CD4-positive, alpha-beta memory T cell (primary cell): ENCODE measurements at places on chromosomes 1 and 21.

DNA sequence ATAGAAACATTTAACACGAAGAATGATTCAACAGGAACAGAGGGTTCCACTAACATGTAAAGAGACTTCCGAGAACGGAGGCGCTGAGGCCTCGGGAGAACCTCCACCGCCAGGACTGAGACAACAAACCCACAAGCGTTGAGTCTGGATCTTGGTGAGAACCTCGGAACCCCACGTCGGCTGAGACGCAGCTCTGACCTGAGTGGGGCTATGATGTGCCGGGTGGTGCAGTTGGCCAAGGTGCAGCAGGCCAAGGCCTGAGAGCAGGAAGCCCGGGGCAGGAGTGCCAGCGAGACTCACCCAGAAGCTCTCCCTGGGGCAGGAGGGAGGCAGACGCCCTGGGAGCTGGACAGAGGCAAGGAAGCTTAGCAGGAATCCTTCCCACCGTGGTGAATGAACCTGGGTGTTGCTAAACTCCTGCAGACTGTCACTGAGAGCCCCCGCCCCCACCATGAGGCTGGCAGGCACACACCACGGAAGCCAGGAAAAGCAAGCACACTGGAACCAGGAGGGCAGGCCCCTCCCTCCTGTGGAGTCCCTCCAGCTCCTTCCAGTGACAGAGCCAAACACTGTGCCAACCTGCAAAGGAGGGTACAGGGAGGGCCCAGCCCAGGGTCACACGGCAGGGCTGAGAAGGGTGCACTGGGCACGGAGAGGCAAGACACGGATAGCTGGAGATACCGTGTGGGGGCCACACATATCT, 34.8 kb downstream of the WDR4 start:
- no peak for DNase-seq

- DNase-seq: no peak
Observed at GRCh38 chr1:206633708-206634121, 1.6 kb upstream of the DYRK3 start.

DNA sequence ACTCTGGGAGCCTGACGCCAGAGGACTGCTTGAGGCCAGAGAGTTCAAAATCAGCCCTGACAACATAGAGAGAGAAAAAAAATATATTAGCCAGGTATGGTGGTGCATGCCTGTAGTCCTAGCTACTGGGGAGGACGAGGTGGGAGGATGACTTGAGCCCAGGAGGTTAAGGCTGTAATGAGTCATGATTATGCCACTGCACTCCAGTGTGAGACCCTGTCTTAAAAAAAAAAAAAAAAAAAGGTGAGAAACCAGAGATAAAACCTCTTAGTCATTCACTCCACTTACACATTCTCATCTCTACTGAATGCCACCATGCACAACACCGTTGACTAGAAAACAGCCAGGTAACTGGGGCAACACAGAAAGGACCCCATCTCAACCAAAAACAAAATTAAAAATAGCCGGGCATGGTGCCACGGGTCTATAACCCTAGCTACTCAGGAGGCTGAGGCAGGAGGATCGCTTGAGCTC, 178.1 kb downstream of the SLC45A1 start:
- no peak for DNase-seq

- DNase-seq: no peak
Observed at GRCh38 chr1:54229281-54229891, 29.4 kb downstream of the MRPL37 start.

GRCh38 chr21:41139275-41139674, 28.7 kb upstream of the BACE2 start:
- no peak for DNase-seq

GRCh38 chr1:201409440-201409839, 10.3 kb upstream of the LAD1 start:
- DNase-seq: no peak

DNA sequence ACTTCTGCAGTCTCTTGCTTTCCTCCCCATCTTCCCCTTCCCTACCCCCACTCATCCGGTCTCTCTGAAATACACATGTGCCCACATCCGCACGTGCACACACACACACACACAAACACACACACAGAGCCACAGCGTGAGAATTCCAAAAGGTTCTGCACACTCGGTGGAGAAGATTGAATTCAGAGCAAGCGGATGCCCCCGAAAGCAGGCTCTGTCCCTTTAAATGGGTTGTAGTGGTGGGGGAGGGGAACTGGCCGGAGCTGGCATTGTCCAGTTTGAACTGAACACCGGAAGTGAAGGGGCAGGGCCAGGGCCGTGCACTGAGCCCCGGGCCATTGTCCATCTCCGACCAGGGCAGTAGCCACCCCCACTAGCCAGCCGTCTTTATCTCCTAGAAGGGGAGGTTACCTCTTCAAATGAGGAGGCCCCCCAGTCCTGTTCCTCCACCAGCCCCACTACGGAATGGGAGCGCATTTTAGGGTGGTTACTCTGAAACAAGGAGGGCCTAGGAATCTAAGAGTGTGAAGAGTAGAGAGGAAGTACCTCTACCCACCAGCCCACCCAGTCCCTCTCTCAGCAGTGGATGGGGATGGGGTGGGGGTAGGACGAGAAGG, 1.3 kb upstream of the LIN28A start:
- DNase-seq: no peak

DNA sequence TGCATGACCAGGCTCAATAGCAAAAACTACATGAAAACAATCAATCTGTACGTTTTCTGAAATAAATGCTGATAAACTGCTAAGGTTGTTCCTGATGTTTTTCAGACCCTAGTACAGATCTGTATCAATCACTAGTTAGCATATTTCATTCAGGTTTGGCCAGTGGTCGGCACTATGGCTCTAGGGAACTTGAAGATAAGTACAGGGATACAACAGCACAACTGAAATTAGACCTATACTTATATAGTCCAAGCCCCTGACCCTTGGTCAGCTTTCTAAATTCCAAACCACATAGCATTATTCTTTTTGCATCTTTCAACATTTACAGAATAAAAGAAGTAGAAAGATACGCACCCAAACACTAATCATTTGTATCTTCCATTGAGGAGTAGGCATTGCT, 142.7 kb downstream of the PLPPR4 start:
- DNase-seq: no peak

- no peak for DNase-seq
Observed at GRCh38 chr1:199218533-199218932, 579.7 kb downstream of the PTPRC start.

DNA sequence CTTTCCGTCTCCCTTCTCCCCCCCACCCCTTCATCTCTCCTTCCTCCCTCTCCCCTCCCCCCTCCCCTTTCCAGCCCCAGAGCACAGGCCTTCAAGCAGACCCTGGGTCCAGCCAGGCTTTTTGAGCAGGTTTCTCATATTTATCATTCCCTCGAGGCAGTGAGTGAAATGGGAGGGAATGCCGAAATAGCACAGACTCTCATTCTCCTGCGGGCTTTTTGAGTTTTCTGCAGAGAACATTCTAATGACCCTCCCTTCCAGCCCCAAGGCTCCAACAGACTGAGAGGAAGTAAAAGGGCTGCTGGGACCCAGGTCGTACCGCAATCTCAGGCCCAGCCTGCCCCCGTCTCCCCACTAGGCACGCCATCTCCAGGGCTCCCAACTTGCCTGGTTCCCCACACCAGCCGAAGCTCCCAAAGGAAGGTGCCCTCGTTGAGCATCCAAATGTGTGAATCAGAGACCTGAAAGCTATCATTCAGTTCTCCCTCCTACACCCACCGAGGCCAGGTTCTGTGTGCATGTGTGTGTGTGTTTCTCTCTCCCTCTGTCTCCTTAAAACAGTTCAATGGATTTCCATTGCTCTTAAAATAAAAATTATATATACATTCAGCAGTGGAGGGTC, 22.3 kb downstream of the ACTA1 start:
- no peak for DNase-seq

DNA sequence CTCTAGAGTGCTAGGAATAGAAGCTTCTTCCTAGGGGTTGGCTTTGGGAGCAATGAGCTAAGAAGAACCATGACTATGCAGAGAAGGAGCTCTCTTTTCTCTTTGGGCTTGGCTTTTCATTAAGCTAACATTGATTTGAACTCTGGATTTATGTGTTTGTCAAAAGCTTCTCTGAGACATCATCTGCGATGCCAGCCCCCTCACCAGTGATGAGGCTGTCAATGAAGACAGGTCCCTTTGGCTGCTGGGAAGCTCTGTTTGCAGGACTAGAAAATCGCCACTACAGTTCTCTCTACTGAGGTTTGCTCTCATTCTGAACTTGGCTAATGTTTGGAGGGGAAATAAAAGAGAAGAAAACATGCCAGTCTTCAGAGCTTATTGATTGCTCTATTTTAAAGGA, 185.0 kb downstream of the PCP4 start:
- no peak for DNase-seq

DNA sequence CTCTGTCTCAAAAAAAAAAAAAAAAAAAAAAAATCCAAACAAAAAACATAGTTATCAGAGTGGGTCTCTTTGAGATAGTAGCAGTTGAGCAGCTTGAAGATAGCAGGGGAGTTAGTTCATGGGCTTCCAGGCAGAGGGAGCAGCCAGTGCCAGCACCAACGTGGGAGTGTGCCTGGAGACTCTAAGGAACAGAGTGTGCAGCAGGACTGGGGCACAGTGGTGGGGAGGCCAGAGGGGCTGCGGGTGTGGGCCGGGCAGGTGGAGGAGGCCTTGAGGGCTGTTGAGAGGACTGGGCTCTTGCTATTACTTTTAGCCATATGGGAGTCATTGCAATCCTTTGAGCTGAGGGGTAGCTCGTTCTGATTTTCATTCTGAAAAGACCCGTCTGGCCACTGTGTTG, 63.8 kb downstream of the RYR2 start:
- no peak for DNase-seq

- DNase-seq: no peak
Observed at GRCh38 chr1:208100906-208101305, 143.3 kb downstream of the PLXNA2 start.

- no peak for DNase-seq
Observed at GRCh38 chr1:97461782-97462181, 459.1 kb downstream of the DPYD start.

DNA sequence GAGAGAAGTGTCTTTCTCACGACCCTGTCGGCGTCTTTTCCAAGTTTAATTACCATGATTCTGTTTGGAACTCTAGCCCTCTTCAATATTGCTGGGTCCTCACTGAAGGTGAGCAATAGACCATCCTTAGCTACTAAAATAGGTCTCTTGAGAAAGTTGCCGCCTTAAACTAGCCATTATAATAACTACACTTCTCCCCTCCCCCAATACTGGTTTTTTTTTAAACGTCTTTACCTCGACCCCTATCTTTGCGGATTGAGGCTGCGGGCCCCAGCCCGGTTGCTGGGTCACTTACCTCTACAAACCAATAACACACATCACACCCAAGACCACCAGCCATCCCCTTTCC, 672 bp downstream of the ENSA start:
- DNase-seq: no peak

- no peak for DNase-seq
Observed at GRCh38 chr1:228410015-228410414, 3.4 kb upstream of the TRIM11 start.

- DNase-seq: no peak
Observed at GRCh38 chr1:27394925-27395324, 2.5 kb downstream of the GPR3 start.

DNA sequence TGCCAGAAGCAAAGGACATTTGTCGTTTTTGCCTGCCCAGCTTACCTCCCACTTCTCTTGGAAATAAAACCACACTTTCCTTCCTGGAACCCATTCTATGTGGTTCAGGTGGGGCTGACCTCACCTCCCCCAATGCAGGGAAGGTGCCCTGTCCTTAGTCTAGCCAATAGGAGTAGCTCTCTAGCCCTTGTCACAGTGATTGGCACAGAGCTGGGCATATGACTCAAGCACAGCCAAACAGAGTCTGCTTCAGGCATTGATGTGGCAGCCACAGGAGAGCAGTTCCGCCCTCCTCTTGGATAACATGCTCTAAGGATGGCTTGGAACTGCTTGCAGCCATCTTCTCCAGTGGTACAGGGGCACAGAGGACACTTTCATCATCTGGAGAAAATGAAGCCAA, 134.0 kb downstream of the LRIG2 start:
- no peak for DNase-seq

DNA sequence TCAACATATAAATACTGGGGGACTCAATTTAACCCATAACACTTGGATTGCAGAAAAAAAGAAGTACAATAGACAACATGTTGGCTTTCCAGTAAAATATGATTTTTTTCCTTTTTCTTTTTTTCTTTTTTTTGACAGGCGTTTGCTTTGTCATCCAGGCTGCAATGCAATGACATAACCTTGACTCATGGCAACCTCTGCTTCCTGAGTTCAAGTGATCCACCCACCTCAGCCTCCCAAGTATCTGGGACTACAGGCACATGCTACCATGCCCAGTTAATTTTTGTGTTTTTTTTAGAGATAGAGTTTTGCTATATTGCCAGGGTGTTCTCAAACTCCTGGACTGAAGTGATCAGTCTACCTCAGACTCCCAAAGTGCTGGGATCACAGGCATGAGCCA, 1512.0 kb upstream of the PRMT6 start:
- DNase-seq: no peak

DNA sequence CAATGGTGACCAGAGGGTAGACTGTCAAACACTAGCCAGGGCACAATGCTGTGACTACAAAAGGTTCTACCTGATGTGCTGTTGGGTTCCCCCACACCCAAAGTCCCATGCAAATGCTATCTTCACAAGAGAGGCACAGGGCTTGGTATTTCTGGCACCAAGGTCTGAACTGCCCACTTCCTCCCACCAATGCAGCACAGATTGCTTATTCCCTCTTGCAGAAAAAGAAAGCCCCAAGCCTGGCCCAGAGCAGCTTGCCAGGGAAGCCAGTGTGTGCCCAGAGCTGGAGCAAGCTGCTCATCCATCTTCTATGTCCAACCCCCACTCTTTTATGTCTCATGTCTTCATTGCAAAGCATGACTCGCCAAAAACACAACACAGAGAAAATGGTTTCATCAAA, 149.4 kb upstream of the CAMK1G start:
- DNase-seq: no peak

- DNase-seq: no peak
Observed at GRCh38 chr1:186948535-186948934, 119.8 kb downstream of the PLA2G4A start.

- no peak for DNase-seq
Observed at GRCh38 chr21:37455504-37455911, 88.9 kb downstream of the DYRK1A start.

- DNase-seq: no peak
Observed at GRCh38 chr1:209106237-209106741, 477.2 kb upstream of the CAMK1G start.

GRCh38 chr1:11921022-11921421, 5.2 kb downstream of the KIAA2013 start:
- no peak for DNase-seq

GRCh38 chr1:3908886-3909517, 8.9 kb upstream of the C1orf174 start:
- DNase-seq: no peak

- no peak for DNase-seq
Observed at GRCh38 chr1:220156620-220157146, 62.8 kb downstream of the IARS2 start.

DNA sequence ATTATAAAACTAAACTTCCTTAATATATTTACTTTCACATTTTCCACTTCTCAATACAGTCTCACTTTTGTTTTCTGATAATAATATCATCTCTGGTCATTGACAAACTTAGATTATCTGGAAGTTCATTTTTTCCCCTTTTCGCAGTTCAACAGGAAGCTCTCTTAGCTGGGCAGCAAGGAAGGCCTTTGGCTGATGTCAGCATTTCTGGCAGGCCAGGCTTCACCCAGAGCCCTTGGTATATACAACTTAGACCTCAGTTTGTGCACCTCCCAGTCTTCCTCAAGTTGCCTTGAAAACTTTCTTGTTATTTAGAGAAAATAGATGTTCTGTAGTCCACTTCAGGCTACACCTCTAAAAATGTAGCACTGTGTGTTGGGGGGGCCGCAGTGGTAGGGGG, 1103.6 kb downstream of the AMY1C start:
- DNase-seq: no peak

GRCh38 chr1:108671143-108671542, 10.2 kb upstream of the HENMT1 start:
- no peak for DNase-seq
